ENCODE measurements at places on chromosomes 3 and 15.

- DNase-seq = no peak
Observed at GRCh38 chr3:13174011-13174802, 101.0 kb upstream of the IQSEC1 start.

- no peak for DNase-seq
Observed at GRCh38 chr3:163605915-163606314, 1472.4 kb downstream of the SI start.

DNA sequence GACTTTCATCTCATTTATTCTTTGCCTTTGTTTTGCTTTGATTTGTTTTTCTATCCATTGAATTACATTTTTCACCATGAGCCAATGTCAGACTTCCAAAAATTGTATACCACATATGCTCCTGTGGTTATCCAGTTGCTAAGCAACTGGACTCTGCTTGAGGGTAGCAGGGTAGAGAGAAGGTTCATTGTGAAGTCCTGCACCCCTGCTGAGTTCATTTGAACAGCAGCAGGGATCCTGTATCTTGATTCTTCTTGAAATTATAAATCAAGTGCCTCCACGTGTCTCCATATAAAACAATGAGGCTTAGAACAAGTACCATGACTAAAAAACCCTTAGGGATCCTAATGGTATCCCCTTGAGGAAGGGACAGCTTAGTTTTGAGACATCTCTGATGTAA, 449.3 kb downstream of the ROBO2 start:
- no peak for DNase-seq

DNA sequence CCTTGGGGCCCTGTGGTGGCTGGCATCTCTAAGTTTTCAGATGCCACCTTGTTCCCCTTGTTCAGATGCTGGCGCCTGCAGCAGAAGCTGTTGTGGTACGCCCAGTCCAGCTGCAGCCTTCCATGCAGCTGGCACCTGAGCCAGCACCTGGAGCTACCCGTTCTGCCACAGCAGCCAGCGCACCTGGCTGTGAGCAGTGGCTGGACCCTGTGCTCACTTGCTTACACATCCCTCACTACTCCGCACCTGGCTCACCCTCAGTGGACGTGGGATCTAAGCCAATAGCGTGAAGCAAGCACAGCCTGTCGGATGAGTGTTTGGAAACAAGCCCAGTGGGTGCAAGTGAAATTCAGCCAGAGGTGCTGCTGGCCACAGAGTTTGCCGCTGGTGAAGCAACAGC, 607.5 kb upstream of the BCHE start:
- DNase-seq = no peak

DNA sequence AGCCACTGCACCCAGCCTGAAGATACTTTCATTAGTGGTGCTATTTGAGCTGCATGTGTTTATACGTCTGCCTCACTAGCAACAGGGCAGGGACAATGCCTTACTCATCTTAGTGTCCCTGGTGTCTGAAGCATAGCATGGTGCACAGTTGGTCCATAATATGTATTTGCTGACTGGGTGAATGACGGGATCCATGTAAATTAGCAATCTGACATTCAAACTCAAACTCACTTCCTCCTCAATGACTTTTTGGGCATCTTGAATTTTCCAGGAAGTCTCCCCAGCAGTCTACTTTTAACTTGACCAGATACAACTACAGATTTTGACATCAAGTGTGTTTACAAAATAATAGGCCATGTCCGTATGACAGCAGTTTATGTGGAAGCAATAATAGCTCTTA, 3.0 kb upstream of the LDHAL6B start:
- no peak for DNase-seq

DNA sequence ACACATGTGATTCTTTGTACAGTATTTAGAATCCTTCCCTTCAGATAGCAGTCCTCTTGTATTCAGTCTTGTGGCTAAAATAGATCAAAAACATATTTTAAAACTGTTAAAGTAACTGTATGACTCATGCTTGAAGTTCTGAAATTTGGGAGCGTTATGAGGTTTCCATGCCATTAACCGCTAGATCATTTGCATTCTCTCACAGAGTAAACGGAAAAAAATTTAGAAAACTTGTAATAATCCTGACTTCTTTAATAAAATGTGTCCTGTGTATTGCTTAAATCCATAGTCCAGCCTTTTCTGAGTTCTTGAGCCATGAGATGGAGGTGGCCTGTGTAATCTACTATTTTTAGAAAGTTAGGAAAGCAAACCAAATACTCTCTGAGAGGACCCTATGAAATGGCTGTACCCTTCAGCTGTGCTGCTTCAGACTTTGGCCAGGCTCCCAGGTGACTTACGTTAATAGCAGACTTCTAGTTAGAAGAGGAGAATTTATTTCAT, 33.8 kb downstream of the MBNL1 start:
- no peak for DNase-seq

GRCh38 chr15:43118286-43118685, 12.4 kb upstream of the UBR1 start:
- DNase-seq = no peak

DNA sequence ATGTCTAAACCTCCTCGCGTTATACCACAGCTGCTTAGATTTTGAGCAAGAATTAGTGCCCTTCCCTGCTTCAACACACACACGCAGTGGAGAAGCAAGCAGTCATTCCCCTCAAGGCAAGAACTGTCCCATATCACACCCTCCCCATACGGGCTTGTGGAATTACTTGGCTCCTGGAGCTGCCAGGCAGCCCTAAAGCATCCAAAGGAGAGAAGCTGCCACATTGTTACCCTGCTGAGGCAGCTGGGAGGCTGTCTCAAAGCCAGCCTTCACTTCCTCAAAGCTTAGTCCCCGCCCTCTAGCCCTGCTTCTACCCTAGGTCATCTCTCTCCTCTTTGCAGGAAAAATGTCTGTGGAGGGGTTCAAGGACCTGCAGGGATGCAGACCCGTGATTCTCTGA, 153.4 kb downstream of the RORA start:
- DNase-seq = no peak

GRCh38 chr3:81251096-81251495, 510.3 kb downstream of the GBE1 start:
- DNase-seq = no peak

DNA sequence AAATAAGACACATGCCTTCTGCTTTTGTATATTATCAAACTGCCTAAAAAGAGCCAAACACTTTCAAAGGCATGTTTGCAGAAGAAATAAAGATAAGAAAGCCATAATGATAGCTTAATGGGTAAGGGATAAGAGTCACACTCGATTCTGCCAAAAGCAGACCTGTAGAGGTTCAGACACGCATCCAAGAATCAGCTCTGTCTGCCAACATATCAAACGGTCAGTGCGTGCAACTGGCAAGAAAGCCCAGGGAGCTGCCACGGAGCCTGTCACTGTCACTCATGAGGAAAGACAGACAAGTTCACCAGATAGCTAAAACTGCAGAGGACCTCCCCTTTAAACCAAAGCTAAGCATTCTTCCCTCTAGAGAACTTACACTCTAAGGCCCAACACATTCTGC, 23.2 kb downstream of the DCP1A start:
- DNase-seq = no peak

GRCh38 chr15:25875566-25875965, 12.4 kb upstream of the ATP10A start:
- DNase-seq = no peak

GRCh38 chr15:100663915-100664281, 61.5 kb downstream of the ASB7 start:
- no peak for DNase-seq

- DNase-seq = peak; percentile 19
Observed at GRCh38 chr15:96416934-96417759, 86.6 kb downstream of the NR2F2 start.

DNA sequence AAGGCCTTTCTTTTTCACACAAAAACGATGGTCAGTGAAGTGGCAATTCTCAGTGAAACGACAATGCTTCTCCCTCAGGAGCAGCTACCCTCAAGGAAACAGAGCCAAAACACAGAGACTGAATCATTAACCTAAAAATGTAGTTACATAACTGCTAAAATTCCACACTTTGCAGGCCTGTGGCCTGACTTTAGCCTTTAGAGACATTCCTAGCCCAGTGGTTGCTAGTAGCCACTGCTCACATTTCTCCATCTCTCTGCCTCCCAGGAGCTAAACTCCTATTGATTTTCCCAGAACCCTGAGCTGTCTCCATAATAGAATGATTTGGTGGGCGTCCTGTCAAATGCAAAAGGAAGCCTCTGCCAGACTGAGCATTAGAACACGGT, 630.1 kb upstream of the KCNMB2 start:
- DNase-seq = peak; percentile 18

DNA sequence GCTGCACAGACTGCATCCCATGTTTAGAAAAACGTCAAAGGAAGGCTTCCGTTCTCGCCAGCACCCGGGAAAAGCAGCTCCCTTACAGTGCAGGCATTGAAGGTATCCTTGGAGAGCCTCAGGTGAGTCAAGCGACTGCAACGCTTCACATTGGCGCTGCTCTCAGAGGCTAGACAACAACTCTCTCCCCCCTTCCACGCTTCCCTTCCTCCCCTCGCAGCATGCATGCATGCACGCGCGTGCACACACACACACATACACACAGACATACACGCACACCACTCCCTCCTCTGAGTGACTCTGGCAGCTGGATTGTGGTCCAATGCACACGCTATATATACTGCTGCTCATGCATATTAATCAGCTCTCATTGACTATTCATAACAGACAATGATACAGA, 191.1 kb downstream of the PDZRN3 start:
- DNase-seq = no peak

DNA sequence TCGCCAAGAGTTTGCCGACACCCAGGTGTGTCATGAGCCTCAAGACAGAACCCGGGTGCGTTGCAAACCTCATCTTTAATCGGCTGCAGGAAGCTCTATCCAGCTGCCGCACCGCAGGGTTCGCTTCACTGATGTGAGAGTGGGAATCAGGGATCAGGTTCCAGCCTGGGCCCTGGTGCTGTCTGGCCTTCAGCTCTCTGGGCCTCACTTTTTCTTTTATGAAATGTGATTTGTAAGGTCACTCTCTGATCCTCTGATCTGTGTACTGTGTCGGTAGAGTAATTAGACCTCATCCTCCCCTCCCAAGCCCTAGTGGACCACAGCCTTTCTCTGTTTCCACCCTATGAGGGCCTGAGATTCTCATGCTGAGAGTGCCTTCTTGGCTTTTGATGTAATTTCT, 202.8 kb upstream of the UBE2E1 start:
- no peak for DNase-seq

- no peak for DNase-seq
Observed at GRCh38 chr15:31255732-31256377, 70.8 kb upstream of the KLF13 start.

DNA sequence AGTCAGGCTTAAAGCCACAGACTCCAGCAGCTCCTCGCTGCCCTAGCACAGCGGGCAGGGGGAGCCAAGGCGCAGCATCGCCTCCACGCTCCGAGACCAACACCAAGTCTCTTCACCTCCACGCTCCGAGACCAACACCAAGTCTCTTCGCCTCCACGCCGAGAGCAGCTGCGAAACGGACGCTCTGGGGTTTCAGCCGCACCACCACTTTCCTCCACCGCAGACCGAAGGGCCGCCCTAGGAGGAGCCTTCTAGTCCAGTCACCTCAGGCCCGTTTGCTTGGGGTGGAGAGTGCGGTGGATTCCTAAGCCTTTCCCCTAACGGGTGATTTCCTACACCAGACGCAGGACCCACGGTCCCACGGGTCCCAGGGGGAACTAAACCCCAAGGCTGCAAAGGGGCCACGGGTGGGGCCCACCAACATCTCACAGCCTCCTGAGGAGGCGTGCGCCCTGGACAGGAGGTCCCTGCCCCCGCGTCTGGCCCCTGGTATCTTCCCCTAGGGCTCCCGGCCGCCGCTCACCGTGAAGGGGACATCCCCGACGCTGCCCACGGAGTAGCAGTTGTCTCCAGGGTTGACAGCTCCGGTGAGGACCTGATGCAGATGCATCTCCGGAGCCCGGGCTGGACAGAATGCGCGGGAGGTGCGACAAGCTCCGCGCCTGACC, 501 bp downstream of the DMXL2 start:
- peak; percentile 67 for DNase-seq

DNA sequence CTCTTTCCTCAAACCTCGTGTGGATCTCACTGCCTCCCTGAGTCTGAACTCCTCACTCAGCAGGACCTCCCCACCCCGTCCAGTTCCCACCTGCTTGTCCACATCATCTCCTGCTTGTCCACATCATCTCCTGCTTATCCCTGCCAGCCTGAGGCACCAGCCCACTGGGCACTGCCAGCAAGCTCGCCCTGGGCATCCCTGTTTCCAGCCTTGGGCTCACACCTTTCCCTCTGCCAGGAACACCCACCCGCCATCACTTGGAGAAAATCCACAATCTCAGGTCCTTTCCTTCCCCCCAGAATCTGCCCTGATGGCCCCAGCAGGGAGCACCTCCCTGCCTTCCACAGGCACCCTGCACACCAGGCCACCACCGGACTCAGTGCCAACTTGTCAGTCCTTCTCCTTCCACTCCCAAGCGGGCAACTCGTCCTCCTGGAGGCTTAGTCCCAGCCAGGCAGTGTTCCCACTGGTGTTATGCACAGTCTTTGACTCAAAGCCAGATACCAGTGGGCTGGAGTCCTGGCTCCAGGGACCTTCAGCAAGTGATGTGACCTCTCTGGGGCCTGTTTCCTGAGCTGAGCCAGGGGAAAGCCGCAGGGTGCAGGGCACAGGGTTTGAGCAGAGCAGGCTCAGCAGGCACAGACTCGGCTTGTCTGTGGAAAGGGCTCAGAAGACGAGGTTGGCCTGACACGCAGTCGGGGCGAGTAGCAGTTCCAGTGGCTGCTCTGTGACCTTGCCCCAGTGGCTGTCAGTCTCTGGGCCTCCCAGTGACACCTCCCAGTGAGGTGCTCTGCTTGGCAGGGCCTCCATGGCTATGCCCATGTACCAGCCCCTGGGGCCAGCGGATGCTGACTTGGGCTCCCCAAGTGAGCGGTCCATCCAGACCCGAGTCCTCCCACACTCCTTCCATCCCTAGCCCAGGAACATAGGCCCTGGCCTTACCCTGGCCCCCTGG, 9.5 kb upstream of the MESP2 start:
- DNase-seq = peak; percentile 45

GRCh38 chr3:14802381-14802731, 16.4 kb upstream of the FGD5 start:
- no peak for DNase-seq

DNA sequence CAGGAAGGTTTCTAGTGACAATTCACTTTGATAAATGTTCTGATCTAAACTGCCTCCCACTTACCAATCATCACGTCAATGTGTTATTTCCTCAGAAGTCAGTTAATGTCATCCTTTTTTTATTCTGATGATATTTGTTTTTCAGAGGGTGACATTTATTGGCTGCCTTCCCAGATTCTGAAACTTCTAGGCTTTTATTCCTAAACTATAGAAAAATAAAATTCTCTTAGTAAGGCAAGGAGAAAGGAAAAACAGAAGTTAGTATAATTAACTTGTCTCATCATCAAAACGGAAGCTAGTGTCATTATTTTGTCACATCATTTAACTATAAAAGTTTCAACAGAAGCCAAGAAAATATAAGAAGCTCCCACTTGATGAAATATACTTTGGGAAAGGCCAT, 100.0 kb upstream of the C3orf80 start:
- peak; percentile 63 for DNase-seq

DNA sequence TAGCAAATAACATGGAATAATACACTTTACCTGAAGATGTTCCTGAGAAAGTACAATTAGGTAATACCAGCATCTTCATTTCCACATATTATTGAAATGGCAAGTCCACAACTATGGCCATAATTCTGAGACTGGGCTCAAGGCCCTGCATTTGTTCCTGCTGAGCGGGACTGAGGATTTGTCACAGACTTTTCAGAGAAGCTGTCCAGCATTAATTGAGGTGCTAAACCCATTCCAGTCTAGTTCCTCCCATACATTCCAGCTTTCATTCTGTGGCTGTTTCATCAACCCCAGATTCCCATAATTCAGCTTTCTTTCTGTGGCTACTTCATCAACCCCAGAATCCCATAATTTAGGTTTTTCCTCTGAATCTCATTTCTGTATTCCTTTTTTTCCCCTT, 293.4 kb upstream of the GBE1 start:
- DNase-seq = no peak

- no peak for DNase-seq
Observed at GRCh38 chr3:17357035-17357710, 385.3 kb downstream of the TBC1D5 start.
